ENCODE measurements at places on chromosomes 11 and 22. TPM values are rescaled to one million over a fixed set of nuclear protein-coding genes. Genes with fewer than 3 reads are reported as not detected.

- DNase-seq, result no peak
Observed at GRCh38 chr11:18844753-18845367, 53.3 kb upstream of the PTPN5 start.

- no peak for DNase-seq
Observed at GRCh38 chr11:134655189-134655989, 243.3 kb upstream of the B3GAT1 start.

DNA sequence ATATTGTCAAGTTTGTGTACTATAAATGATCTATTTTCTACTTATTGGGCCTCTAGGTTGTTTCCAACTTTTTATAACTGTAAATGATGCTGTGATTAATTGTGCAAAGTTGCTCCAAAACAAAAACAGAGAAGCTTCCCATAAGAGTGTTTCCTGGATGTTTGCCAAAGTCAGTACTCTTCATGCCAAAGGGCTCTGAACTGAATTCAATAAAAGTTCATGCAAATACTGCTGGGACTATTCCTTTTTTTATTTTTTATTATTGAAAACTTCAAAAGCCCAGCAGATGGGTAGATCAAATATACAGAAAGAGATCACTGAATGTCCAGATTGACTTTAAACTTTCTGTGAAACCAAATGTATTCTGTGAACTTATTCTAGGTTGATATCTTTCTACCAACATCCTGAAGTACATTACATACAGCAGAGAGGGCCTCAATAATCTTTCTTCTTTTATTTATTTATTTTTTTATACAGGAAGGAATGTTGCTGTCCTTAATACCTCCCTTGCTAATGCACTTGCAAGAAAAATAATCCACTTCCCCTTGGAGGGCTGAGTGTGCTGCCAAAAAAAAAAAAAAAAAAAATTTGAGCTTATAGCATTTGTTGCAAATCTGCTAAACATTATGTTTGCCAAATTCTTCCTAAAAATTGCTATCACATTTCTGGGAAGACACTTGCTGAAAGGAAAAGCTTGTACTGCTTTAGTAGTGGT lies 53.0 kb downstream of the CTSC start:
- DNase-seq, result no peak

DNA sequence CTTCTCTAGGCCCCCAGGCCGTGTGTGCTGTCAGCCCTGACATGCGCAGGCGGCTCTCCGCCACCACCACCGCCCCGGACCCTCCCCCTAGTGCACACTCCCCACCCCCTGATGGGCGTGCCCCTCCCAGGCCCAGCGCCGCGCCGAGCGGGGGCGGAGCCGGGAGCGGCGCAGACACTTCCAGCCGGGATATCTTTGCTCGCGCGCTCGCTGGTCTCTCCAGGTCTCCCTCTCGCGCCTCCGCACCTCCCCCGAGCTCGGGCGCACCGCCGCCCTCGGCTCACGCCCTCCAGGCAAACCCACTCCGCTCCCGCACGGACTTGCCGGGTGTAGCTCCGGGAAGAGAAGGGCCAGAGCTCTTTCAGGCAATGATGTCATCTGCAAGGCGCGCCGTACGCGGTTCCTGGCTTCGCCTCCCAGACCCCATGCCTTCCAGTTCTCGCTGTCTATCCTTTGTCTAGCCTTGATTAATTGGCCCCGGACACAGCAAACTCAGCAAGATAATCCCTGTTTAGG lies at the start of gene SCN3B:
Gene SCN3B, minus strand, starts transcription at position 59 of the 516 bp plus-strand sequence. CDS start 823 bp downstream, outside the sequence.
- peak; percentile 66 for DNase-seq

GRCh38 chr11:106551744-106552673 lies 466.3 kb downstream of the GUCY1A2 start:
- no peak for DNase-seq

DNA sequence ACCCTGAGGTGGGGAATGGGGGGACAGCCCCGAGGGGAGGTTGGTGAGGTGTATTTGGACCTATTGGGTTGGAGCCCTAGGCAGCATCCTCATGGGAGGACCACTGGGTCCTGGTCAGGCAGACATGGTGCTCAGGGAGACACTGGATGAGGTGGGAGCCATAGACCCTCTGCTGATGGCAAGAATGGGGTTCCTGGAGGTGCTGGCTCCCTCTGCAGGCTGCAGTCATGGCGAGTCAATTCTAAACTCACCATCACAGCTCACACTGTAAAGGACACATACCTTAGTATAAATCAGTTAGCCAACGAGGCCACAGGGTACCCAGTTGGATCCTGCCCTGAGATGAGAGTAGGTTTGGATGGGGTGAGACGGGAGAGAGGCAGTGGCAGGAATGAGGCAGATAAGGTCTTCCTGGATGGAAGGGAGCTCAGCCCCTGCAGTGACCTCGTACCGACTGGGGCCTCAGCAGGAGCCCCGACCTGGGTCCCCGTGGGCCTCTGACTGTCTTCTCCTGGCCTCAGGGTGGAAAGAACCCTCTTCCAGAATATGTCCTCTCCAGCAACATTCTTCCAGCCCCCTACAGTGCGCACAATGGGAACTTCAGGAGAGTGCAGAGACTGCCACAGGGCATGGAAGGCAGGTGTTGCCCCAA lies 1.7 kb upstream of the GAB4 start:
- no peak for DNase-seq

DNA sequence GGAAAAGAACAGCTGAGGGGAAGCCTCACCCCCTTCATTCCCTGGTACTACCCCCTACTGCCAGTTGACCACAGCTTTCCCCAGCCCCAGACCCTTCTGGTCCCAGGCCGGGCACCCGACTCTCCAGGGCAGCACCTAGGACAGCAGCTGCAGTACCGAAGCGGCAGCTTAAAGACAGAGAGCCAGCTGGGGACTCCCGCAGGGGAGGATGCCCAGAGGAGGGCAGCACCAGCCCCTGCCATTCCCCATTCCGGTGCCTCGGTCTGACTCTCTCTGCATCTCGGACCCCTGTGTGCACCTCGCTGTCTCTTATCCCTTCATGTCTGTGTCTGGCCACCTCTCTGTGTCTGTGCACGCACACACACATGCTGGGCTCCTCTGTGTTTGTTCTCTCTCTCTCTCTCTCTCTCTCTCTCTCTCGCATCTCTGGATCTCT lies 9.4 kb downstream of the IGSF9B start:
- DNase-seq, result no peak

Gene CD3D
- 4.6 TPM for total RNA-seq
